DMS 273 treated with DMSO at 0.1 percent for 48 hours (cell line): ENCODE measurements at places on chromosomes 5 and 9.

DNA sequence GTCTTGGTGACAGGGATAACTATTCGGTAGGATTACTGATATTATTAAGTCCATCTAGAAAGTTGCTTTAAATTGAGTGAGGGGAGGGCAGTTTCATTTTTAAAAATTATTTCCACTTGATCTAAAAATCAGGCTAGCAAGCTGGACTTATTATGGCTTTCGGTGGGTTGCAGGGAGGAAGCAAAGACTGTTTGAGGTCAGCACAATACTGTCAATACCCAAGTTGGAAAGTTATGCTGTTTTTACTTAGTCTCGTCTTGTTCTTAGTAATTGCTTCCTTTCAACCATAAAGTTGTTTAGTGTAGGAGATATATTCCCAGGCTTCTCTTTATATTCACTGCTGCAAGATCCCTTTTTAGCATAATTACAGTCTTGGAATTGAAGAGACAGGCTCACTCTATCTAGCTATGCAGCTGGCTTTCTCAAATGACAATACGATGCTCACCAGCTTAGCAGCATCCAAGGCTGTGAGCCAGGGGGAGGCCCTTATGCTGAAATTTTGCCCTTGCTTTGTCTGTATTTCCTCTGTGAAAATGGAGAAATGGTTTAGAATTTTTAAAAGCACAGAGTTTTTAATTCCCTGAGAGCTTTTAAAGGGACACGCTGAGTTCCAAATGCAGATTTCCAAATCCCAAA lies 68.2 kb upstream of the APC start:
- no peak for DNase-seq

- no peak for DNase-seq
Observed at GRCh38 chr9:127358023-127358535, 38.9 kb upstream of the SLC2A8 start.

DNA sequence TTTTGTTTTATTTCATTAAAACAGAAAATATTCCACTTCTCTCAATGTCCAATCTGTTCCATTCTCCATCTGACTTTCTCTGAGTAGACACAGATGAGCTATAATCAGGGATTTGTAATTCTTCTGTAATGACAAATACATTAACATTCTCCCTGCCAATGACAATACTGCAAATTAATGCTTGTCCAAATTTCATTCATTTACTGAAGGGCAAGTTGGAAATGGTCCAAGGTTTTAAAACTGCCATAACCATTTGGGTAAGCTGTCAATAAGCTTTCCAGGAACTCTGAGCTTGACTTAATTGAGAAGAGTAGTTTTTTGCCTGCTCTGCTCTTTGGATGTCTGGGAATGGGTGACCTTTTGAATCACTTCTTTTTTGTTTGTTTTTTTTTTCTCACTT lies 253.5 kb downstream of the DMRTA1 start:
- DNase-seq: no peak

GRCh38 chr5:160357394-160357793 lies 13.0 kb downstream of the C1QTNF2 start:
- no peak for DNase-seq

- peak; percentile 43 for DNase-seq
Observed at GRCh38 chr5:59799668-59800346, 93.7 kb downstream of the PDE4D start.

DNA sequence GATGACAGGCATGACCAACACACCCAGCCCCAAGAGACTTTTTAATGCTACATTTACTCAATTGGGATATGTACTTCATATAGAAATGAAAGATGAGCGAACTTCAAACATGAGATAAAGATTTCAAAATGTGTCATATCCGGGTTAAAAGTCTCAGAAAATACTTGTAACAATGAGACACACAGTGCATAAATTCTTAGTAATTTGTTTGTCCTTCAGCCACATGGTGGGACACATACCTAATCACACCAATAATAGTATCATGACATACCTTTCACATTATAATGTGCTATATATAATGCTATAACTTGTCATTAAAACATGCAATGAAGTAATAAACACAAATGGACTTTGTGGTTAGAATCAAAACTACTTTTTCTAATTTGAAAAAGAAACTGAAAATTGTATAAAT lies 204.7 kb upstream of the RFX3 start:
- DNase-seq: no peak

GRCh38 chr5:133259199-133259997 lies 207.6 kb downstream of the HSPA4 start:
- no peak for DNase-seq

DNA sequence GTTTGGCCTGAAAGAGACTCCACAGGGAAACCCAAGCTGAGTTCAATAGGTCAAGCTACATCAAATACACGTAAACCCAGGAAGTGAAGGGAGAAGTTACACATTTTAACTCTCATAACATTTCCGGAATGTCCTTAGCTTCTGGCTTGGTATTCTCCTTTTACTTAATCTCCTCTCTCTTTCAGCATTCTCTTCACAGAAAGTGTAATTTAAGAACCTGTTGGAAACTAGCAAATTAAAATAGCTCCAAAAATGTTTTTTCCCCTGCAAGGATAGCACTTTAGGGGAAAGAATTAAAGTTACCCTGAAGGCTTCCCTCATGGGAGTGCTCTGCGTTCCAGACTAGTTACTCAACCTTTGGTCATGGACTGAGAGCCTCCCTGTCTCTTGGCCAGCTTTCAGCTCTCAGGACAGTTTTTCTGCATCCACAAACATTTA lies 292.7 kb upstream of the TARS1 start:
- DNase-seq: no peak

- no peak for DNase-seq
Observed at GRCh38 chr5:106720367-106720766, 950.4 kb downstream of the EFNA5 start.

DNA sequence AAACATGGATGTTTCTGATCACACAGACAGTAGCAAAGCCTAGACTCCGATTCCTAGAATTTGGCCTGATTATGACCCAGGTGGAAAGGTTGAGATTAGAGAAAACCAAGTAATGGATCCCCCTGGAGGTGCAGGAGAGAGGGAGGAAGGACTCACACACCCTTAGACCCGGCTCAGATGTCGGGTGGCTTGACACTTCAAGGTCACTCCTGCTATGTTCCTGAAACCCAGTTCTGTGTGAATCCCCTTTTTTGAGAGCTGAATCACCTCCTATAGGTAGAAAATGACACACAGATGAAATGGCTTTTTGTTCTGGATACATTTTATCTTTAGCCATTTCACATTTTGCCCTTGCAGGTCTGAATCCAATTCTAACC lies 192.8 kb downstream of the ARRDC3 start:
- DNase-seq: no peak

GRCh38 chr9:129868872-129869486 lies 33.7 kb downstream of the USP20 start:
- DNase-seq: no peak

DNA sequence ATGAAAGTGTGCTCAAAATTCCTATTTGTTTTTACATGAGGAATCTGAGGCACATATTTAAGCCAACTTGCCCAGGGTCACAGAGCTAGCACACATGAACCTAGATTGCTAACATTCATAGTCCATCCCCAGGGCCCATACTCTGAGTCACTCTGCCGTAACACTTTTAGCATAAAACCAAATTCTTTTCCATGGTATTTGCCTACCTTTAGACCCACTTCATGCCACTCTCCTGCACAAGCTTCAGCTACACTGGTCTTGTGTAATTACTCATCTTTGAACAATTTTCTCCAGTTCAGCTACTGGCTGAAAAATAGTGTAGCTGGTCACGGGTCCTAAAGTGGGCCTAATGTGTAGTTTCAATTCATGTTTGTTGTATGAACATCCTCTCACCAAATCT lies 200.7 kb downstream of the SLC12A2 start:
- no peak for DNase-seq

- DNase-seq: no peak
Observed at GRCh38 chr9:88501086-88501485, 33.9 kb upstream of the NXNL2 start.

DNA sequence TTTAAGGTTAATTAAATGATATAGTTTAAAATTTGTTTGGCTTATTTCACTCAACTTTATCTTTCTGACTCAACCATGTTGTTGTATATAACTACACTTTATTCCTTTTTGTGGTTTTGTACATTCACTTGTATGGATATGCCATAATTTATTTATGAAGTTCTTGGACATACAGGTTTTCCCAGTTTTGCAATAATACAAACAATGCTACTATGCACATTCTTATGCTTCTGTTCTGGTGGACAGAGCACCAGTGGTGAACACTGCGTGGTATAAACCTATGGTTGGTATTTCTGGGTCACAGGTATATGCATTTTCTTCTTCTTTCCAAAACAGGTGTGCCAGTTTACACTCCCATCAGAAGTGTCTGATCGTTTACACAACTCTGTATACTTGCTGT lies 35.7 kb upstream of the TRIM14 start:
- no peak for DNase-seq

- no peak for DNase-seq
Observed at GRCh38 chr5:1550287-1551076, 26.7 kb upstream of the LPCAT1 start.

DNA sequence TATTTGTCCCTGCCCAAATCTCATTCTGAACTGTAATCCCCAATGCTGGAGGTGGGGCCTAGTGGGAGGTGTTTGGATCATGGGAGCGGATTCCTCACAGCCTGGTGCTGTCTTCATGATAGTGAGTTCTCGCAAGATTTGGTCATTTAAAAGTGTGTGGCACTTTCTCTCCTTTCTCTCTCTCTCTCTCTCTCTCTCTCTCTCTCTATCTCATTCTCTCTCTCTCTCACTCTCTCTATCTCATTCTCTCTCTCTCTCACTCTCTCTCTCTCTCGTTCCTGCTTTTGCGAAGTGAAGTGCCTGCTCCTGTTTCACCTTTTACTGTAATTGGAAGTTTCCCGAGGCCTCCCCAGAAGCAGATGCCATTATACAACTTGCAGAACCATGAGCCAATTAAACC lies 207.3 kb upstream of the NR4A3 start:
- no peak for DNase-seq

GRCh38 chr5:151597749-151598148 lies 6.6 kb upstream of the FAT2 start:
- DNase-seq: no peak

GRCh38 chr5:37816331-37816730 lies 23.5 kb downstream of the GDNF start:
- no peak for DNase-seq

DNA sequence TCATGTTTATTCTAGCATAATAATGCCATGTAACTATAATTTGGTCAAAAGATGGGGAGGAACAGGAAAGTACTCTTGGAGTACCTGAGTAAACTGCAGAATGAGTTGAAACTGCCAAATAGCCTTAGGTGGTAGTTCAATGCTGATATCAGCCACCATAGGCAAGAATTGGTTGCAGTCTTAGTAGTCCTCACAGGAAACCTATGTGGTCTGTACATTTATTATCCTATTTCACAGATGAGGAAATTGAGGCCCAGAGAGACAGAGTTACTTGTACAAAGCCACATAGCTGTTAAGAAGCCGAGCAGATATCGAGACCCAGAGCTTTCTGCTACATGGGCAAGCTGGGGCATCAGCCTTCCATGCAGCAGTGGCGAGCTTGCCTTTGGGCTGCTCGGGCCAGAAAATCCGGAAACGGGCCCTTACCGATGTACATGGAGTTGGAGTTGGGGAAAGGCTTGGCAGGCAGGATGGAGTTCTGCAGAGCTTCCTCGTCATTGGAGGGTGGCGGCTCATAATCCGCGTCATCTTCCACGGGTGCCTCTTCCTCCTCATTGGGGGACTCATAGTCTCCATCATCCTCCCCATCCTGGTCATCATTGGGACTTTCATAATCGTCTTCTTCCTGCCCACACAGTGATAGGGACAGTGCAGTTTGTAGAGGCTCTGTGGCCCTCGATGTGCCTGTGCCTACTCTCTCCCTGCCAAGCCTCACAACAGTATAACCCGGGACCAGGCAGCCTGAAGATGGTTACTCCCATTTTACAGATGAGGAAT lies 27.1 kb downstream of the LCP2 start:
- DNase-seq: no peak

- no peak for DNase-seq
Observed at GRCh38 chr5:38835887-38836286, 9.9 kb upstream of the OSMR start.

- no peak for DNase-seq
Observed at GRCh38 chr9:20319641-20320337, 302.5 kb downstream of the MLLT3 start.

DNA sequence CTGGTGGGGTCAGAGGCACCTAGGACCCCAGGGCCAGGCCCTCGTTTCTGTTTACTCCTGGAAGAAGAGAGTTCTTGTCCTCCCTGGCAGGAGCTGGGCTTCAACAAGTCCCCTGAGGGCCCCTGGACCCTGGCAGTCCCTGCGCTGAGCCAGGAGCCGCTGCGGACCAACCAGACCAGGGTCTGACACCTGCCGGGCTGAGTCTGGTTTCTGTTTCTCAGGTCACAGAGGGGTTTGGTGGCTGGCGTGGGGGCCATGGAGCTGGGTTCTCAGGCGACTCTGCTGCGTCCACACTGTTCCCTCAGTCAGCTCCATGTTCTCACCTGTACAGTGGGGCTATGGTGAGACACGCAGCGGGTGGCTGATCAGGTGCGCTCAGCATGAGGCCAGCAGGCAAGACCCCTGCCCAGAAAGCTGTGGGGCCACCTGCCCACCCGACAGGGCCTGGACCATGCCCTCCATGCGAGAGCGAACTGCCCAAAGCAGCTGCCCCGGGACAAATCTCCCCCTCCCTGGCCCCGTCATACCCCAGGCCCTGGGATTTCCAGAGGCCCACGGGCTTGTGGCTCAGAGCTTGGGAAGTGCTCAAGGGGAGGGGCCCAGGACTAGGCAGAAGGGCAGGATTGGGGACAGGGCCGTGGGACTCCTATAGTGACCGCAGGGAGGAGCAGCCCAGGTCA lies 17.9 kb upstream of the NOTCH1 start:
- DNase-seq: no peak

DNA sequence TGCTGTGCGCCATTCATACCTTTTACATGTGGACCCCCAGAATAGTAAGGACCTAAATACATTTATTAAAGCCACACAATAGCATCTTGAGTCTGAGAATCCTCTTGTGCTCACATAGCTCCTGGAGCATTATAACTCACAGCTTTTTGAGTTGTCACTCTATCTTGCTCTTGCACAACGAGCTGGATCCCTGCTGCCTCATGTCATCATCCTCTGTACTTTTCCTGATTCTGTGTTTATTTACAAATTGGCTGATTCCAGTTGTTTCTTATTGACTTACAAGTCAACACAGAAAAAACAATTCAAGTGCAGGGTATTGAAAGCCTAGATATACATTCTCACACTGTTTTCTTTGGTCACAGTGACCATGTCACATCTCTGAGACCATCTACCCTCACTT lies 112.9 kb downstream of the SLC1A3 start:
- DNase-seq: no peak

GRCh38 chr5:98474216-98474615 lies 299.2 kb upstream of the RGMB start:
- no peak for DNase-seq

DNA sequence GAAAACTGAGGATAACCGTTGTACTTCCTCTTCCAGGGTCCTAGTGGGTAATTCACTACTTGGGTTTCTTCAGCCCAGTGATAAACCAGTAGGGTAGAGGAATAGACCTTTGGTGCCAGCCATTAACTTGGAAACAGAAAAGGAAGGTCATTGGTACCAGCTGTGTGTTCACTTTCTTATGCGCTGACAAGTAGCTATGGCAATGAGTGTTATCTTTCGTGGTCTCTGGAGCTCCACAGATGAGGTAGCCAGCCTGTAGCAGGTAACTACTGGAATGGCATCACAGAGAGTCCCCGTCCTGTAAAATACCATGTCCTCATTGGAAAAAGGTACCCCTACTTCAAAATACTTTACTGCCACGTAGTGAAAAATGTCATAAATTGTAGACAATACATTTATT lies 2.3 kb downstream of the UHRF2 start:
- no peak for DNase-seq
